ENCODE measurements at places on chromosomes 7 and 10.

DNA sequence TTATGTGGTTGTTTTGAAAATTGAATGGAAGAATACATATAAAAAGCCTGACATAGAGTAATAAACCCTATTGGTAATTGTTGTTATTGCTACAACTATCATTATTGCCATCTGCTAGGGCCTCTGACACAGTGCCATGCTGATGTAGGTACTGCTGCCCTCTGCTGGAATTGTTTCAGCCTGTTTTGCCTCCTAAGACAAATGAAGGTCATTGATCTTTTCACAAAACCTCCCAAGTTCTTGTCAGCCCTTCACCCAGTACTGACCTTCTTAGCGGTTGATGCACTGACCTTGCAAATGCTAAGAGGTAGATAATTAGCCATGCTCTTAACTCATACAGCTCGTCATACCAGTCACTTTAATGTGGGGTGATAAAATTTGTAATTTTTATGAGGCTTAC is 975.2 kb downstream of the SORCS1 start:
- no peak for DNase-seq

- DNase-seq: no peak
Measured at GRCh38 chr7:27435461-27435860, 192.9 kb downstream of the EVX1 start.

GRCh38 chr10:24152270-24152669 is 56.7 kb upstream of the KIAA1217 start:
- no peak for DNase-seq

GRCh38 chr10:34768261-34768971 is 46.7 kb downstream of the PARD3 start:
- no peak for DNase-seq

DNA sequence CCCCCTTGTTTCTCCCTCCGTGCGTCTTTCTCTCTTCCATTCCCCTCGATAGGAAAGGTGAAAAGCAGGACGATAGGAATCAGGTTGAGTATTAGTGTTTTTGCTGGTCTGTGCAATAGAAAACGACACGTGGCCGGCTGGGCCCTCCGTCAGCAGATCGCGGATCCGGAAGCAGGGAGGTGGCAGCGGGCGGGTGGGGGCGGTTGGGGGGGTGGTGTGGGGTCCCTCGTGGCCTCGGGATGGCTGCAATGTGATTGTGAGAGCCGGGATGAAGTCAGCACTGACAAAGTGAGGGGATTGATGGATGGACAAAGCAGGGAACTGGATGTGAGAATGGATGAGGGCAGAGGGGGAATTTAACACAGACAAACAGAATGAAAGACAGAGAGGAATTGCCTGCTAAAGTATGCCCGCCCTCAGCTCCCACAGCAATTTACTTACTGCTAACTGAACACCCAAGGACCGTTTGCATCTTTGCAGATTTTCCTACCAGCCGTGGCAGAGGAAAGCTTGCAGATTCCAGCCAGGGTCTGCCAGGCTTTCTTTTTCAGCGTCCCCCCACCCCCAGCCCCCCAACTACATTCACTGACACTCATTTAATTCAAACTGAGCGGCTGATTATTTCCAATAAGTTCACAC is 280.9 kb downstream of the LRMDA start:
- no peak for DNase-seq

DNA sequence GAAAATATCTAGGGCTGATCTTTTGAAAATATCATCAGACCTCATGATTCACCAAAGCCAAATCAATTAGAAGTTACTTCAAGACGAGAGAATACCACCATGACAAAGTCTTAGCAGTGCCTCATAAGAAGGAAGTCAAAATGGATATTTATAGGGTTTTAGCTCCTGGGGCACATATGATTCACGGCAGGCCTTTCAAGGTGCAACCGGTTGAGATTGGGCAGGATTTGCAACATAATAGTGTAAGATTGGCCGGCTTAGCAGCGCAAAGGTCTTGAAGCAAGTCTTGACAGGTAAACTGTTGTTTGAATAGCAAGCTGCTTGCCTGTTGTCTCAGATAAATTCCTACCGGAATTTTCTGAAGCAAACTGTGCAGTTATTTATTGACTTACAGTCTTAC is 17.5 kb downstream of the ADRB1 start:
- DNase-seq: no peak

DNA sequence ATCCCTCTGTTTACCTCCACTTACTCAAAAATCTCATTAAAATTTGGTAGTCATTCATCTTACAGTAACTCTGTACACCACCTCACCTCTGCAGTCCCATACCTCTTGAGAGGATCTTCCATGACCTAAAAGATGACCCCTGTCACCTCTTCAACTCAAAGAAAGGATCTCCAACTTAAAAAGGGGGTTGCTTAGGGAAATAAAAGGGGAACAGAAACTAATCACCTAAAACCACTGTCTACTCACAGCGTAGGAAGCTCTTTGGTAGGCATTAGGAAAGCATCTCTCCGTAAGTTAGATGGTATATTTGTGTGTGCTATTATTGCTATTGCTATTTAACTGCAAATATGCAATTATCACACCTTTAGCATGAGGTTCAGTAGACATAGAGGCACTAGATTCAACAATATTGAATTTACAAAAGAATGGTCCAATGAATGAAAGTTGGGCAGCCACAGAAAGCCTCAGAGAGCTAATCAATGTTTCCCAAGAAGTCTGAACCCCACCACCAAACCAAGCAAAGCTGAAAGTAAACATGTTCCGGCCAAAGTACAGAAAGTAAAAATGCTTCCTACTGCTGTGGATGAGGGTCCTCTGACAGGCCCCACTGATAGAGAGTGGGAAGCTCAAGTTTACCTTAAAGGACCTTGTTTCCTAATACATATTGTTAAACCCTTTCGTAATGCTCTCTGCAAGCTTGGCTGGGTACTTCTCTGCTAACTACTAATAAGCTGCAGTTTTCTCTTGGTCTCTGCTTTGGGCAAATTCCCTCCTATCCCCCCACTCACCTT is 105.8 kb downstream of the GRM8 start:
- DNase-seq: no peak

DNA sequence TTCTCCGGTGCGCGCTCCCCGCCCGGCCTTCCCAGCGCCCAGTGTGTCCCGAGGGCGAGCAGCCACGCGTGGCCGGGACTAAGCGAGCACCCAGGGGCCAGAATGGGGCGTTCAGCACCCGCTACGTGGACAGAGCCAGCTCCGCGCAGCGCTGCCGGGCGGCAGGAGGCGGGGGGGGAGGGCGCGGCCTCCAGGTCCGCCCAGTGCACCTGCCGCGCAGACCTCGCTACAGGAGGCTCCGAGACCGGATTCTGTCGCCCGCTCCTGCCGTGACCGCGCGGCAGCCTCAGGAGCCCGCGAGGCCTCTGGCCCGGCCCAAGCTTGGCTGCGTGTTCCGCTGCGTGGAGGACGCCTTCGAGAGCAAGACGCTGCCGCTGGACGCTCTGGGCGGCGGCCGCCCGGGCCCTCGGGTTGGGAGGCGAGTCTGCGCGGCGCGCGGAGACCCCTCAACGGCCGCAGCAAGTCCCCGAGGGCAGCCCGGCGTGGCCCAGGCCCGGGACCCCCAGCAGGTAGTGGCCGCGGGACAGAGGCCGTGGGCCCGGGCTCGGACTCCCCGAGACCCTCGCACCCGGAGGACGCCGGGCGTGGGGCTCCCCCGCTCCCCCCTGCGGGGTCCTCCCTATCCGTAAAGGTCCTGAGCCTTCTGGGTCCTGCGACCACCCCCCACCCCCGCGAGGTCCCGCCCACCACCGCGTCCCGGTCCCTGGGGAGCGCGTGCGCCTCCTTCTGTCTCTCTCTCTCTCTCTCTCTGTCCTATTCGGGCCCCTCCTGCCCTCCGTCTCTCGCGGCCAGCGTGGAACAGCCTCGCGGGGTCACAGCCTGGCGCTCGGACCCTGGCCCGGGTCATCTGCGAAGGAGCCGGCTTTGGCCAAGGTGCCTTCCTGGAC is 904 bp upstream of the DPYSL4 start:
- DNase-seq: no peak

GRCh38 chr7:149794661-149795060 is 21.3 kb upstream of the ZNF467 start:
- no peak for DNase-seq

DNA sequence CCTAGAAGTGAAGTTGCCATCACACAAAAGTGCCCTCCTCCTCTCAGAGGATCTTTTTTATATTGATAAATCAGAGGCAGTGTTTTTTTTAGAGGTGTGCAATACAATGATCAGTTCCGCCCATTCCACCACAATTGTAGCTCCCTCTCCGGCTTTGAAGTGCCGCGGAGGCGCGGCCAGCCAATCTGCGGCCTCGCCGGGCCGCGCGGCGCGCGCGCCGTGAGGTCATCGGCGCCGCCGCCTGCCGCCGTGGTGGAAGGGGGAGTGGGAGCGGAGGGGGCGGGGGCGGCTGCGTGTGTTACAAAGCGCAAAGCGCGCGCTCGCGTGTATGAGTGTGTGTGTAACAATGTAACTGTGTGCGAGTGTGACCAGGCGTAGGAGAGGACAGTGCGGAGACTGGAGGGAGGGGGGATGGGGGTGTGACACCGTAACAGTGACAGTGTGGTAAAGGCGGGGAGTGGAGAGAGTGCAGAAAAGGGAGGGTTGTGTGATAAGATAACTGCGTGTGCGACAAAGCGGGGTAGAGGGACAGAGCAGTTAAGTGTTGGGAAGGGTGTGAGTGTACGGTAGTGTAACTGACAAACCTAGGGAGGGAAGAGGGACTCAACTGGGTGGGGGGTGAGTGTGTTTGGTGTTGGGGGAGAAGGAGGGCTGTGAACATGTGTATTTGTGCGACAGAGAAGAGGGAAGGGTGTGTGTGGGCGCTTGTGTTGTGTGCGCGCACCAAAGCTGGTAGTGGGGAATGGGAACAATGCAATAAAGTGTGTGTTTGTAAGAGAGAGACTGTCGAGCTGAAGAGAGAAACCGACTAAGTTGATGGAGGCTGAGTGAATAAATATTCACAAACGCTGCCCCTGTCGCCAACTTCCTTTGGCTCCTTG is at the start of gene SP8:
SP8 (minus strand) TSS at position 108 of the 881 bp plus-strand sequence; CDS start at position 20, 88 bp downstream.
- DNase-seq: no peak

- no peak for DNase-seq
Measured at GRCh38 chr7:5514440-5515035, 90.9 kb upstream of the TNRC18 start.

GRCh38 chr7:18508443-18509427 is 13.2 kb downstream of the HDAC9 start:
- peak; percentile 75 for DNase-seq

DNA sequence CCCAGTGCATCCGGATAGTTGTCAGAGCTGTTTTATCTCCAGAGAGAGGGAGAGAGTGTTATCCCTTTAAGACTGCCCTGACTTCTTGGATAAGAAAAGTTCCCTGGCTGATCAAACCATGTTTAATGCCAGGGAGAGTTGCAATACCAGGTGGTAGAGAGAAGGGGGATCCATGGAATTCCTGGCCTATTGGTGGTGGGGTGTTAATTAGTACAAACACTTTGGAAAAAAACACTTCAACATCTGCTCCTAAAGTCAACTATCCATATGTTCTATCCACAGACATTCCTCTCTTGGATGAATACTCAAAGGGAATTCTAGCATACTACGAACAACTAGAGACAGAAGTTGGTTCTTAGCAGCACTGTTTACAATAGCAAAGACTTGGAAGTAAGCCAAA is 307.2 kb downstream of the TCERG1L start:
- no peak for DNase-seq

DNA sequence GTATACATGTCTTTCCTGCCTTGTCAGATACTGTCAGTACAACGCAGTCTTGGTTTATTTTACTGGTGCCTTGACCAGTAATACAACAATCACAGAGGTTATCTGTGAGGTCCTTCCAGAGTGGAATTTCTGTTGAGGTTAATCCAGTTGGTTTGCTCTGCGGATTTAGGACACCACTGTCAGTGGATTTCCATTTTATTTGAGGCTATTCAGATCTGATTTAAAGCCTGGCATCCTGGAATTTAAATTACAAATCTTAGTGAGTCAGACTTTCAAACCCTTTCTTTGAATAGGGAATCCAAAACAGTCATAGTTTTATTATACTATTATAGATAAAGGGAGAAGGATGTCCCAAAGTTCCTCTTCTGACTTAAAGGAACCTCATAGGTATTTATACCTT is 40.5 kb downstream of the ANLN start:
- no peak for DNase-seq

DNA sequence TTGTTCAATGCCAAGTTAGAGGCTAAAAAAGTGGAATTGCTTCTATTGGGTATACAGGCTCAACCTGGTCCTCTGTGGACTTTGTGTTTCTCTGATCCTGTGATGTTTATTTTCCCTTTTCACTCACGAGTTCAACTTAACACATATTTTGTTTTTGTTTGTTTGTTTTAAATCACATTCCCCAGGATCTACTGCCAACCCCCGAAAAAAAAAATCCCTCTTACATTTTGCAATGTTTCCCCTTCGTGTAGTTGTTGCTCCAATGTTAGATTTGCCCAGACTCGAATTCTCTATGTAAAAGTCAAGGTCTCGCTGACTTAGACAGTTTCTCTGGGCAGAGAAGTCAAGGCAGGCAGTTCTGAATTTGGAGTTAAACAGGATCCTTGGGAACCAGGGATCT is 876.4 kb downstream of the CCSER2 start:
- no peak for DNase-seq

DNA sequence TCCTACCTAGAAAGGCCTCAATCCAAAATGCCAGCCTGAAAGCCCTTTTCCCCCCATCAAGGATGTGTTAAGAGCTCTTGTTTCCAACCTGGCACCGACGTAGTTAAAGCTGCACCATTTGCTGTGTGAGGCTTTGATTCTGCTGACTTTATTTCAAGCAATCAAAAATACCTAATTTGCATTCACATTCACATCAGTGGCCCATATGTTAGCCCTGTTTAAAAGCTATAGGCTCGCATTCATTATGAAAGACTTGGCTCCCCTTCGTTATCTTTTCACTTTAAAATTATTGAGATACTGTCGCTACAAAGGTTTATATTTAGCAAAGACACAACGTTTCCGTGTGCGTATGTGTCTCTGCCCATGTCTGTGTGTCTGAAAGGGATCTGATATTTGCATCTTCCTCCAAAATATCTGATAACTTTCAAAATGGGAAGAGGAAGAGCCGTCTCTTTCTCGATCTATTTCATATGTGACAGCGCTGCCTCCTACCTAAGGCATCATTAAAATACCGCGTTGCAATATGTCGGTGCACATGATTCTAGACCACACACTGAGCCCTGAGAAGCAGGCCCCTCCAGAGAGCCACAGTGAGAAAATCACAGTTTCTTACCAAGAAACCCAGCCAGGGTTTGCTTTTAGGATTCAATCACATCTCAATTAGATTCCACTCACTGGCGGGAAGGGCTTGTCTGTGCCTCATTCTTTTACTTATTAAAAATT is 57.1 kb upstream of the ITPRID1 start:
- DNase-seq: no peak

DNA sequence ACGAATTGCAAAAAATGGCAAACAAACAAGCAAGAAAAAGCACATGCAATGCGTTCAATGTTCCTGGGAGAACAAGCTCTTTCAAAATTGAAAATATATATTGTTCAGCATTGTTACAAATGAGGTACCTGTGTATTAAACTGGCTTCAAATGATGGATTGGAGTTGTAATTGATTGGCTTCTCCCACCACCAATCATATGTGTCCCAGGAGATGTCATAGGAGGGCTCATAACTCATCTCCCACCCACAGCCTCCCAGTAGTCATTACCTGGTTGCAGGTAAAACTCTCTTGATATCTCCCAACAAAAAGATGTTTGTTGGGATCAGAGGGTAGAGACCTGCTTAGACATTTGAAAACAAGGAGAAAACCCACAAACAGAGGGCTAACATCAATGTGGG is 302.9 kb downstream of the BAMBI start:
- DNase-seq: no peak

- no peak for DNase-seq
Measured at GRCh38 chr10:93095225-93095624, 21.5 kb downstream of the CYP26A1 start.

- no peak for DNase-seq
Measured at GRCh38 chr7:17558558-17559332, 260.3 kb downstream of the AHR start.
